ENCODE measurements at places on chromosomes 13 and 19. TPM values are rescaled to one million over a fixed set of nuclear protein-coding genes. Genes with fewer than 3 reads are reported as not detected.
A peak's percentile ranks its signal among the peaks of the same experiment; 100 is the strongest.

IRS2 gene
- total RNA-seq = 1.4 TPM

ZNF285 gene
- 1.4 TPM for total RNA-seq

DNA sequence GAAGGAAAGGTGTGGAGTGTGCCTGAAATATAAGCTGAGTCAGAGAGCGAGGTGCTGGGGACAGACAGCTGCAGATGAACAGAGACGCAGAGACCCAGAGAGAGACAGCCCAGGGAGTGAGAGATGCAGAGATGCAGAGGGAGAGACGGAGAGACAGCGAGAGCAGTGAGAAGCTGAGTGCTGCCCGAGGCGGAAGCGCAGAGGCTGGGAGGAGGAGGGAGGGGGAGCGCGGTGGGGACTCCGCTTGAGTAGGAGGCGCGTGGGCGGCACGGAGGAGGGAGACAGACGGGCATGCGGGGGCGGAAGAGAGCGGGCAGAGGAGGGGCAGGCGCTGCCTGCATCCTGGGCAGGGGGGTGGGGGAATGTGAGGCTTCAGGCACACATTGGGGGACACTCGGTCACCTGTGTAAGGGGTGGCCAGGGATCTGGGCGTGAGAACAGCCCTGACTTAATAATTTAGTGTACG is 25.7 kb downstream of the SLC8A2 start:
- peak; percentile 71 for DNase-seq
- peaks cover 44% of the 10 kb centered on the region for H3K4me1 ChIP-seq
- peaks cover 3% of the 10 kb centered on the region for H3K36me3 ChIP-seq
- H3K4me3 ChIP-seq = no peak overlapping the region

GRCh38 chr19:28577233-28577632 is 635.7 kb downstream of the UQCRFS1 start:
- no peak overlapping the region for H3K27ac ChIP-seq
- no peaks in the 10 kb centered on the region for H3K27me3 ChIP-seq
- H3K36me3 ChIP-seq = no peaks in the 10 kb centered on the region
- DNase-seq = no peak

DNA sequence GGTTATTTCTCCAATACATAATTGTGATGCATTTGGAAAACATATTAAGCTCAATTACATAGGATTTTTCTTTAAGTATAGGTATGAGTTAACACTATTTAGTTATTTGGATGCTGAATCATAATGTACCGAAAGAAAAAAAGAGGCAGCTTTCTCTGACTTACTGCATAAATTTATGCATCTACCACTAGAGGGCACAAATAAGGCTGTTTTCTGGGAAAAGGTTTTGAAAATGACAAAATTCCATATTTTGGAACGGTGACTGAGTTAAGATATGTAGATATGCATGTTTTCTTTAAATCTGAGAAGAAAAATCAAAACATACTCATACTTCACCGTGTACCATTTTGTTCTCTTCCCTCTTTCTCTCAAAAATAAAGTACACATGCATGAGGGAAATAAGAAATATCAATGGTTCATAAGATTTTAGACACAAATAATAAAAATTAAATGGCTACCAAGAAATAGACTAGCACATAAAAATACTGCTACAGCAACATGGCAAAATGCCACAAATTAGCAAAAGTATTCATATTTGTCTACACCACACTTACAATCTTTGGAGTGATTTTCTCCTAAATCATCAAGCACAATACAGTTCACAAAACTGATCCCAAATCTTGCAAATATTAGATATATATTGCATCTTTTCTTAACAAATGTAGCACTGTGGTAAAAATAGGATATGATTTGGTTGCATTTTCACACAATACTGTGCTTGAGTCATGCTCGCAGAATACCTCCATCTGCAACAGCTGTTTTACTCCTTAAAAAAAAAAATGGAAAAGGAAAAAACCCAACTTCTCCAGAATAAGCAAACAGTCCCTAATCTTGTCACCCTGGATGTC is 260.0 kb downstream of the FGF14 start:
- no peaks in the 10 kb centered on the region for H3K4me1 ChIP-seq
- no peak overlapping the region for H3K4me3 ChIP-seq
- H3K36me3 ChIP-seq = no peaks in the 10 kb centered on the region
